ENCODE measurements at places on chromosomes 16 and 17.

- DNase-seq: no peak
These were observed 469.6 kb downstream of the SOX9 start for GRCh38 chr17:72590382-72590781.

GRCh38 chr16:50603206-50604064 is 55.2 kb downstream of the NKD1 start:
- DNase-seq: no peak

GRCh38 chr17:30824002-30824355 is 513 bp downstream of the CRLF3 start:
- DNase-seq: no peak

DNA sequence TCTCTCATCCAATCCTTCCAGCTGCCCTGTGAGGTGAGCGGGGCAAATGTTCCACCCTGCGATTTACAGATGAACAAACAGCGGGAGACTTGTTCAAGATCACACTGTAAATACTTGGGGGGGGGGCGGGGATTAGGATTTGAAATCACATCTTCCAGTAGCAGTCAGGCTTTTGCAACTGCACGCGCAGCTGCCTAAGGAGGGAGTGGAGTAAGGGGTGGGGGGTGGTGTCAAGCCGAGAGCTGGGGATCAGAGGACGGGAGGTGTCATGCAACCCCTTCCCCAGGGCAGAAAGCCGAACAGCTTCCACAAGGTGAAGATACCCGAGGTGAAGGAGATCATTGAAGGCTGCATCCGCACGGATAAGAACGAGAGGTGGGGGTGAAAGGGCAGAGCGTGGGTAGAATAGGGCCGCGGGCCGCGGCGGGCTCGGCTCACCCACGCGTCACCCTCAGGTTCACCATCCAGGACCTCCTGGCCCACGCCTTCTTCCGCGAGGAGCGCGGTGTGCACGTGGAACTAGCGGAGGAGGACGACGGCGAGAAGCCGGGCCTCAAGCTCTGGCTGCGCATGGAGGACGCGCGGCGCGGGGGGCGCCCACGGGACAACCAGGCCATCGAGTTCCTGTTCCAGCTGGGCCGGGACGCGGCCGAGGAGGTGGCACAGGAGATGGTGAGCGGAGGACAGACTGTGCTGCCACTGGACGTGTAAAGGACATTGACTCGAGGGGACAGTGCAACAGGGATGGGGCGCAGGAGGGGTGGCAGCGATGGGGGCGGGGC is 4.6 kb downstream of the WNK4 start:
- DNase-seq: no peak

GRCh38 chr17:62950067-62950466 is 16.0 kb upstream of the TANC2 start:
- no peak for DNase-seq

- no peak for DNase-seq
These were observed 2.7 kb upstream of the CCDC57 start for GRCh38 chr17:82215095-82215971.

DNA sequence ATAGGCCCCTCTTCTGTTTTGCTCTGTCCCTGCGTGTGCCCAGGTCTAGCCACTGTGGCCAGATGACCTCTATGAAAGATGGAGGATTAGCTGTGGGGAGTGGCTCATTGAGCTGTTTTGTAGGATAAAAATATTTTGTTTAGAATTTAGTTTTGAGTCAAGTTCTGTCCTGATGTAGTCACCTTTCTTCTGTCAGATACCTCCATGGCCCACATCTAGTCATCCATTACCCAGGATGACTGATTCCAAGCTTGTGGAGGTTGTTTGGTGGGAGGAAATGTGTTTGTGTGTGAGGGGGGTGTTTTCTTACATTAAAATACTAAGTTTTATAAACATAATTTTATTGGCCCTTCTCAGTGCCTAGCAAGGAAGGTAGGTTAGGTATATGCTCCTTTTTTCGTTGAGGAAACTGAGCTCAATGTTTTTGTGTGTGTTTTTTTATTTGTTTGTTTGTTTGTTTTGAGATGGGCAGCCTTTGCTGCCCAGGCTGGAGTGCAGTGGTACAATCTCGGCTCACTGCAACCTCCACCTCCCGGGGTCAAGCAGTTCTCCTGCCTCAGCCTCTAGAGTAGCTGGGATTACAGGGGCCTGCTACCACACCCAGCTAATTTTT is 16.3 kb downstream of the SNX11 start:
- DNase-seq: no peak

GRCh38 chr17:74430385-74430705 is 1.5 kb upstream of the GPRC5C start:
- DNase-seq: no peak

DNA sequence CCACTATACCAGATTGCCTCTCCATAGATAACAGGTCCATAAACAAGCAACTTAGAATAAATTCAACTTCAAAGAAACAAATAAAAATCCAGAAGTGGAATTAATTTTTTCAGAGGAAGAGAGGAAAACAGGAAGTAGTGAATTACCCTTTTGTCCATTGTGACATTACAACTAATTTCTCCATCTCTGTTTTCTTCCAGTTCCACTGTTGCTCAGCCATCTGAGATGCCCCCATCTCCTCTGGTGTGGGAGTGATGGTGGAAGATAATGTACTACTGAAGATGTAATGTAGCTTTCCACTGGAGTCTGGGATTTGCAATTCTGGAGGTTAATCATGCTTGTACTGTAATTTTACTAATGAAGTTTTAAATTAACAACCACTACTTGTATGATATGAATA is 124.6 kb upstream of the TMEM97 start:
- no peak for DNase-seq

DNA sequence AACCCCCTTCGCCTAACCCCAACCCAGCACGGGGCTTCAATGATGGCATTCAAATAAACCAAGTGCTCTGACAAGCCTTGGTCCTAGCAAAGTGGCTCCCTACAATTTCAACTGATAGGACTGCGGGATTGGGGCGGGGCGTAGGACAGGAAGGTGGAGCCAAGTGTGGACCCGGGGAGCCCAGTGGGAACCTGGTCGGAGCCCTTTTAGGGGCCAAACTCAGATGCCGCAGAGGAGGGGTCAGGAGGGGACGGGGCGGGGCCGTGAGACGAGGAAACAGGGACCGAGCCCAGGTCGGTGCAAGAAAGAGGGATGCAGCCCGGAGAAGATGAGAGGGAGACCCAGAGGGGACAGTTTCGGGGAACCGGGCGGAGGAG is 13.2 kb upstream of the CDIPT start:
- no peak for DNase-seq

DNA sequence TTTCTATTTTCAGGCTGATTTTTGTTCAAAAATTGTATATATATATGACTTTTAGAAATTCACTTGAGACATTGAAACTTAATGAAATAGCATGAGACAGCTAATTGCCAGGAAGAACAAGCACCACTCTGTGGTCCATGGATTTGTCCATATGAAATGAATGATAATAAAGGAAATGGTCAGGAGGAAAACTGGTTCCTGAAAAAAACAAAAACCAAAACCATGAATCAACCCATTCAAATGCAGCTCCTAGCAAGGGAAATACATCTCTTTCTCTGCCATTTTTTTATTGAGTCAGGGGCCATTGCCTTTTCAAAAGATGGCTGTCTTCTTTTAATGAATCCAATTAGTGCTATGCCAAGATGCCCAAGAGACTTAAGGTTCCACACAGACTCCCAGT is 230.7 kb downstream of the SLC39A11 start:
- DNase-seq: no peak

- DNase-seq: peak; percentile 70
These were observed 1.5 kb upstream of the ALOXE3 start for GRCh38 chr17:8119581-8120519.

- no peak for DNase-seq
These were observed 72.8 kb downstream of the AMFR start for GRCh38 chr16:56352351-56353053.

- DNase-seq: no peak
These were observed 7.2 kb upstream of the KRT36 start for GRCh38 chr17:41496803-41497484.

GRCh38 chr17:6231886-6232731 is 161.9 kb downstream of the WSCD1 start:
- no peak for DNase-seq

GRCh38 chr16:83717814-83718213 is 90.0 kb upstream of the HSBP1 start:
- DNase-seq: no peak

GRCh38 chr16:85812031-85812807 is 12.7 kb downstream of the COX4I1 start:
- DNase-seq: no peak

DNA sequence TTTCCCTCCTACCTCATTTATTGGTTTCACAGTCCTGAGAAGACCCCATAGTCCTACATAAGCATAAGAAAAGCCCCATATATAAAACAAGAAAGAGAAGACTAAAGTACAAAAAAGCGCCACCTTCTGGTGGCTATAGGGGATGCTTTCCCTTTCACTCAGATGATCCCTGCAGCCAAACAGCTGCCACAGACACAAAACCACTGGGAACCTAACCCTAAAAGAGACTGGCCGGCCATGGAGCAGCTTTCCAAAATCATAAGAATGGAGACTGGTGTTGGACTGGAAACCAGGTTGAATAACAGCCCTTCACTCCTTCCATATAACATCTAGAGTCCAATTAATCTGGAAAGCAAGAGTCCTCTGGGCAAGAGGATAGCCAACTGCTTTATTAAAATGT is 11.4 kb downstream of the DYNC1LI2 start:
- no peak for DNase-seq

DNA sequence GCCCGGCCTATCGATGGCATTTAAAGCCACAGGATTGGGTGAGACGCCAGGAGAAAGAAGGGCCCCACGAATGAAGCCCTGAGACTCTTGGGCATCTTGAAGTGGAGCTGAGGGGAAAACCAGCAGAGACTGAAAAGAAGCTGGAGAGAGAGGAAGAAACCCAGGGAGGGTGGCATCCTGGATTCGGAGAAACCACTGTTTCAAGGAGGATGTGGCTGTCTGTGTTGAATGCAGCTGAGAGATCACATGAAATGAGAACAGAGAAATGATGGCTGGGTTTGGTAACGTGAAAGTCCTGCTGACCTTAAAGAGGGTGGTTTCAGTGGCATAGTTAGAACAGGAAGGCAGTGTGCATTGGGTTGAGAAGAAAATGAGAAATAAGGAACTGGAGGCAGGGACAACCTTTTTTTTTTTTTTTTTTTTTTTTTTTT is 3.8 kb downstream of the TNFSF12 start:
- no peak for DNase-seq

- no peak for DNase-seq
These were observed 47.0 kb downstream of the COTL1 start for GRCh38 chr16:84570739-84571403.

- no peak for DNase-seq
These were observed 5.5 kb upstream of the KRT10 start for GRCh38 chr17:40827746-40828453.

- peak; percentile 46 for DNase-seq
These were observed 2.0 kb downstream of the CORO7 start for GRCh38 chr16:4414187-4414917.

DNA sequence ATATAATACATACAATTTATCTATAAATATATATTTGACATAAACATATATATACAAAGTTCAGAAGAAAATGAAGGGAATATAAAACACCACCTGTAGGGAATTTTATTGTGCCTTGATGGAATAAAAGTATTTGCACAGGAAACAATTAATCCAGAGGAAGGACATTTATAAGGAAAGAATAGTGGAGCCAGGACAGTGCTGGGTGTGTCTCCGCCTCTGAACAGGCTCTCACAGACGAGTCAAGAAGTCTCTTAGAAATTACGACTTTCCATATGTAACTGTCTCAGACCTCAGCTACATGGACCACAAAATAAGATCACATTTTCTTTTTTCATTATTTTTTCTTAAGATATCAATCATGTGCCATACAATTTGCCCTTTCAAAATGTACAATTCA is 93.9 kb downstream of the TMEM114 start:
- no peak for DNase-seq

GRCh38 chr17:39653316-39653661 is 11.9 kb upstream of the TCAP start:
- DNase-seq: no peak

DNA sequence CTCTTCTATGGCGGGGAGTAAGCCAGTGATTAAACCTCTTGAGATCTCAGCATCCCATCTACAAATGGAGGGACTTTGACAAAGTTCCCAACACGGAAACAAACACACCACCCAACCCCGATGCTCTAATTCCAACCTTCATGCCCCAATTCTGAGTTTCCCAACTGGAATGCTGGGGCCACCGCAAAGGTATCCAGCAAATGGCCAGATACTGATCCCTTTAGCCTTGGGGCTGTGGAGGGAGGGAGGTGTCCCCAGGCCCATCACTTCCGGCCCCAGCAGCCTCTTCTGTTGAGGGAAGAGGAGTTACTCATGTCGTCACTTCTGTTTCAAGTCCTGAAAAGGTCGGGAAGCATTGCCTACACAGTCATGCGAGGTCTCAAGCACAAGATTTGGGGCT is 154.8 kb upstream of the RPH3AL start:
- no peak for DNase-seq

GRCh38 chr17:80024206-80024972 is 11.3 kb downstream of the TBC1D16 start:
- no peak for DNase-seq

GRCh38 chr17:21146362-21147015 is 19.7 kb downstream of the DHRS7B start:
- DNase-seq: no peak

Measured in stimulated activated CD8-positive, alpha-beta memory T cell treated with anti-CD3 and anti-CD28 coated beads, Interleukin-15, amount 100 ng/mL, for 1 hour (primary cell).